ENCODE measurements at places on chromosomes 6 and 20.
A peak's percentile ranks its signal among the peaks of the same experiment; 100 is the strongest.

DNA sequence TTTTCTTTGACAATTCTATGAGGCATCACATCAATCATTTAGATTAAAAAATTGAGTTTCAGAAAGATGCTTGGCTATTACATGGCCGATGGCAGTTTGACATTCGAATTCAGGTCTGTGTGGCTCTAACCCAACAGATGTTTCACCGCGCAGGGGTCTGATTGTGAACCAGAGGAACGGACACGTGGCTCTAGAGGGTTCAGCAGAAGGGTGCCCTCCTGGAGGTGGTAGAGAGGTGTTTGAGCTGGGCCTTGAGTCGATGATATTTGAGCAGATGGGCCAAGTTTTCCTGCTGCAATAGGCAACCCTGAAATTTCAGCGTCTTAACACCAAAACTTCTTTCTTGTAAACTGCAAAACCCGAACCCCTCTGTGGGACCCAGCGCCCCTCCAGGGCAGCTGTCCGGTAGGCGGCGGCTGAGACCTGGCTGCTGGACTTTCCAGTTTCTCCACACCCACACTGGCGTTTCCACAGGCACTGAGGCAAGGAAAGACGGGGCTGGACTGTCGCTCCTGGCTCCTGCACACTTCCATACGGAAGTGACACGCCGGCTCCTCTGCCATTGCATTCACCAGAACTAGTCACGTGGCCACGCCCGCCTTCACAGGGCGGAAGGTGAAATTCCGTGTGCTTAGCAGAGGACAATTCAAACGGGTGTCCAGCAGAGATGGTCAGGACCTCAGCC, 11.3 kb upstream of the AFDN start:
- no peak for DNase-seq

- DNase-seq: no peak
These were observed 21.6 kb downstream of the C6orf163 start for GRCh38 chr6:87366072-87366827.

GRCh38 chr6:5814116-5814515, 192.6 kb downstream of the NRN1 start:
- no peak for DNase-seq

DNA sequence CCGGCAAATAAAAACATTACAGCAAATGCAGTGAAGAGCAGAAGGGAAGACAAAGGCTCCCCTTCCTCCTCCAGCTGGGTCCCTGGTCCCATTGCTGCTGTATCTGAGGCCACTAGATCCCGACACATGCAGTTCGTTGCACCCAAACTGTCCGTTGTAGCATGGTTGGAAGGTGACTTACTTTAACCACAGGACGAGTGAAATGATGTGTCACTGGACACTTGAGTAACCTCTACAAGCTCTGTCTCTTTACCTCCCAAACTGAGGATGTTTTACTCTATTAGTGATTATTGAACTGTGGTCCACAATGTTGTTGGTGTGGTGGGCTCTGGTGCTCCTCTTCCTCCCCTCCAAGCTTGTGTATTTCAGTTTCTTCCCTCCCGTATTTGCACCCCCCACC, 46.2 kb upstream of the ARMH2 start:
- DNase-seq: no peak

GRCh38 chr6:162942866-162943265, 215.1 kb downstream of the PACRG start:
- no peak for DNase-seq

DNA sequence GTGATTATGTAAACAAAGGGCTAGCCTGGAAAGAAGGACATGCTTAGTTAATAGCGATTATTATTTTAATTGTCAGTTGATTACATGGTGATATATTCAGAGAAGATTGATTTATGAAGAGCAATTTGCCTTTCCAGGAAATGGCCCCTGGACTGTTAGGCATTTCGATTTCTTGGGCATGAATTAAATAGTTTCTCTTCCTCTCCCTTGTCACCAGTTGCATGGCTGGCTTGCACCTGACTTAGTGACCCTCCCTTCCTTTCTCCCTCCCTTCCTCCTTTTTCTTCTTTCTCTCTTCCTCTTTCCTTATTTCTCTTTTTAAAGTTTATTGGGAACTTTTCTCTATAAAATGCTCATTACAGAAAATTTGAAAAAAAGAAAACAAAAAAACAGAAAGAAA, 235.4 kb downstream of the CDC5L start:
- peak; percentile 43 for DNase-seq

- DNase-seq: no peak
These were observed 16.1 kb upstream of the PBOV1 start for GRCh38 chr6:138234363-138234762.

All from suppressor macrophage treated with lipopolysaccharide for 4 hours (primary cell).